ENCODE measurements at places on chromosomes 11 and 22. TPM values are rescaled to one million over a fixed set of nuclear protein-coding genes. Genes with fewer than 3 reads are reported as not detected.

Gene SCGB1C1
- total RNA-seq, result not detected

- DNase-seq, result peak; percentile 94
Measured at GRCh38 chr11:78231962-78232501, 43.3 kb downstream of the USP35 start.

DNA sequence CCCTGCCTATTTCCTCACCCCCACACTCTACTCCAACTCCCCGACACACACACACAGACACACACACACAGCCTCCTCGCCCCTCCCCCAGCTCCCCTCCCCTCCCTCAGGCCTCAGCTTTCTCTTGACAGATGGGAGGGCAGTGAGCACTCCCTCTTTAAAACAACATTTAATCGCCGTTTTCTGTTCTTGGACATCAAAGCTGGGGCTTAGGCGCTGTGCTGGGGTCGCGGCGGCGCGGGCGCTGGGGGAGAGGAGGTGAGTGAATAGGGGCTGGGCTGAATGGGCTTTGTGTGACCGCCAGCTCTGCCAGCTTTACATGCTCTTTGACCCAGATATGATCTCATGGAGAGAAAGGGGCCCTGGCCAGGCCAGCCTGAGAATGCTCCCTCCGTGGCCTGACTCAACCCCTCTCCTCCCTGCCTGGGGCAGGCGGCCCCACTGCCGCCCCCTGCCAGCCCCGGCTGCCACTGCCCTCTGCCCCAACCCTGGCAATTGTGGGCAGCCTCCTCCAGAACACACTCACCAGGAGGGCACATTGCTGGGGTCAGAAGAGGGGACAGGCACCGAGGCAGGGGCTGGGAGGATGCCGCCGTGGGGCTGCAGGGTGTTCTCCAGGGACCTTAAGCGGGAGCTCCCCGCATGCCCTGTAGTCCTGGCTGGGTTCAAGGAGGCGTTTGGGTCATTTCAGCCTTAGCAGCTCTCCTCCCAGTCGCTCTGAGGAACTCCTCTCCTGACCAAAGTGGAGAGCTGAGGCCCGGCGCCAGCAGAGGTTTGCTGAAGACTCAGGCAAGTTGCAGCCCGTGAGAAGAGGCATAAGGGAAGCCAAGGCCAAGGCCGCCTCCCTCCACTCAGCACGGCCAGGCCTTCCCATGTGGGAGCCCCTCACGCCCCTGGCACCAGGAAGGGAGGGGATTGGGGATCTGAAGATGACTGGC is 38.3 kb upstream of the NNMT start:
- no peak for DNase-seq

DNA sequence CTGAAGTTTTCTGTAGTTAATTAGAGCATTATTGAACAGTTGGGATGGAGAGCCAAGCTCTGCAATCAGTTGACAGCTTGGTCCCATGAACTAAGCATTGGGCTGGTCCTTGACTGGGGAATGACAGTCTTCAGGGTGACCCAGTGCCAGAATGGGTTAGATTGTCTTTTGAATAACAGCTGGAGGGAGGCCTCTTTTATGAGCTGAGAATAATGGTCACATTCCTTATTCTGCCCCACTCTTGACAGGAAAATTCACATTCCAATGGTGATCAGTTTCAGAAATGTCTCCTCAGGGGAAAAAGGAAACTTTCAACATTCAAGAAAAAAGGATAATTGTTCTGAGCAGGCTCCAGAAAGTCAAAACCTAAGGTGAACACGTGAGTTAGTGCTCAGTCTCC is 113.9 kb downstream of the KIRREL3 start:
- DNase-seq, result no peak

DNA sequence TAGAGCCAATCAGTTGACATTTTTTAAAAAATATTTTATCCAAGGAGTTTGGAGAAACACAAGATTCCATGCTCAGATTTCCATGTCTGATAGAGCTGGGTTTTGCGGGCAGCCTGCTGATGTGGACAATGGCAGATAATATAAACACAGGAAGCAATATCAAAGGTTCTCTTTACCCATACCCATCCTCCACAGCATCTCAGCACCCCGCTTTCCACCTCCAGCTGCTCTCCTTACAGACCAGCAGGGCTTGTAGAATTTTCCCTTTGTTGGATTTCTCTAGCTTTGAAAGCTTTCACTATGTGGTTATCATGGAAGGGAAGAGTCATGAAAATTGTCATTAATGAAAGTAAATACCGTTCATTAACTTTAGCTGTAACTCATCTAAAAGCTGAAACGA is 746.4 kb downstream of the OPCML start:
- no peak for DNase-seq

- DNase-seq, result no peak
Measured at GRCh38 chr11:22583963-22584492, 41.6 kb downstream of the FANCF start.

DNA sequence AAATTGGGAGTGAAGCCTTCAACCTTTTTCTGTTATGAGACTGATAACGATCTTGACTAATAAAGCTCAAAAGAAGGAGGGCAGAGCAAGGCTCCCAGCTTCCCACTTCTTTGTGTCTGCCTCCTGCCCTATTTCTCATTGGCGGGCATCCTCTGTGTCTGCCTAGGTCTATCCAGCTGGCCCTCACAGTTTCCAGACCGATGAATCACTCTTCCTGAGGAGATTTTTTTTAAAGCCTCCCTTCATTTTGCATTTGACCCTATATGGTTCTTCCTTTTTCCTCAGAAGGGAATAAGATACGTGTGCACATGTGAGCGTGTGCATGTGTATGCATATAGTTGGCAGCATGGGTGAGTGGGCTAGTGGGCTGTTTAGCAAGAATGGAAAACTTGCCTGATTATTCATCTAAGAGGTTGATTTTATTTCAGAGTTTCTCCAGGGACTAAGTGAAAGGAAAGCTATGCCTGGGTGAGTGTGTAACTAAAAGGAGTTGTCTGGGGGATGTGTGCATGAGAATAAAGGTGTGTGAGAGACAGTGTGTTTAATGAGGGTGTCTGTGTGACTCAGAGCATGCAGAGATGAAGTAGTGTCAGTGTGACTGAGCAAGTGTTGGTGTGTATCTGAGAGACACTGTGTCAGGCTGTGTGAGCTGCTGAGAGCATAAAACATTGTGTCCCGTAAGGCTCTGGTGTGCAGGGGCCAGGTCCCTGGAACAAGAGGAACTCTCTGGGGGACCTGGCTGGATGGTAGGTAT is 12.2 kb downstream of the PHLDB1 start:
- DNase-seq, result peak; percentile 98

DNA sequence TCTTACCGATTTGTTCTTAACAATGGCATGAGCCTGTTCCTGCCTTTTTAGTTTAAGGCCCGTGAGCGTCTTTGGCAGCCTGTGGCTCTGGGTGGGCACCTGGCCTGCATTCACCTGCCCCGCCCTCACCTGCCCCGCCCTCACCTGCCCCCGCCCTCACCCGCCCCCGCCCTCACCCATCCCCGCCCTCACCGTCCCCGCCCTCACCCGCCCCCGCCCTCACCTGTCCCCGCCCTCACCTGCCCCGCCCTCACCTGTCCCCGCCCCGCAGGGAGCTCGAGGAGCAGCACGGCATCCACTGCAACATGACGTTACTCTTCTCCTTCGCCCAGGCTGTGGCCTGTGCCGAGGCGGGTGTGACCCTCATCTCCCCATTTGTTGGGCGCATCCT is 14.2 kb downstream of the GATD1 start:
- DNase-seq, result no peak

All from RPMI7951 (cell line).